ENCODE measurements at places on chromosomes 1 and 21.

GRCh38 chr1:234261545-234261944 is 111.7 kb upstream of the COA6 start:
- no peak for DNase-seq

DNA sequence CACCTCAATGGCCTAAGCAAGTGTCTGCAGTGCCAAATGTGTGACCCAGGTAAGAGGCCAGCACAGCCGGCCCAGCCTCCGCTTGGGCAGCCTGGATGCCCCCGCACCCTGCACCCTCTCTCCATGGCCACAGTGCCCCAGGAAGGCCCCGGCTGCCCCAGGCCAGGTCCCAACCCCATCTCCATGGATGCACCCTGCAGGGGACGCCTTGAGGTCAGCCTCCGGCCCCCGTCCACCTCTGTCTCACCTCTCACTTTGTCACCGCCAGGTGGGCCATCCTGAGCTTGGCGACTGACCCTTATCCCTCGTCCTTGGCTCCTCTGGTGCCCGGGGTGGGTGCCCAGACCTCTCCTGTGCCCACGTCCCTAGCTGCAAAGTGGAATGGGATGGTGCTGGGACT is 2.2 kb downstream of the TNFRSF14 start:
- DNase-seq, result no peak

DNA sequence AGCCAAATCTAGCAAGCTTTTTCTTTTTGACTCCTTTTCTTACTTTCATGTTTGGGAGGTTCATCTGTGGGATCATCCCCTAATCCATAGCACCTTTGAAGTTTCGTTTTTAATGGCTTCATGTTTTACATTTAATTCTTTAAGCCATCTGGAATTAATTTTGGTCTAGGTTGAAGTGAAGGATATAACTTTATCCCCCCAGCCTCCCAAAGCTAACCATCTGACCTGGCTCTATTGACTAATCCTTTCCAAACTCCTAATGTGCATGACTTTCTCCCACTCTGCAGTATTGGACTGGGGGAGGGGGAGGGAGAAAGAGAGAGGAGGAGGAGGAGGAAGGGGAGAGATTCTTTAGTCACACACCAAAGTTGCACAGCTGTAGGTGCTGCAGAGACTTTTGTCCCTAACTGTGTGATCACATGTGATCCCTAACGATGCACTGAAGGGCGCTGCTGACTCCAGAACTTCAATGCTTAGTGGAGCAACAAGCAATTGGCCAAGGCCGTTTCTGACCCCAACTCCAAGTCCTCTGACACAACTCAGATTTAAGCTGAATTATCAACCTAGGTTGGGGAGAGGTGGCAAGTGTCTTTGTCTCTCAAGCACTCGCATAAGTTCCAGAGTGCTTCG is 191.6 kb downstream of the HUNK start:
- no peak for DNase-seq

GRCh38 chr1:89298461-89298860 is 25.8 kb upstream of the GBP5 start:
- no peak for DNase-seq

- DNase-seq, result no peak
Observed at GRCh38 chr1:233151861-233152260, 143.7 kb downstream of the PCNX2 start.

GRCh38 chr1:154006136-154006535 is 15.6 kb downstream of the RPS27 start:
- DNase-seq, result no peak

GRCh38 chr1:153658400-153659174 is at the start of gene SNAPIN:
Gene SNAPIN (plus strand): TSS chr1:153658703. CDS start chr1:153658744, 41 bp downstream.
- peak; percentile 92 for DNase-seq

DNA sequence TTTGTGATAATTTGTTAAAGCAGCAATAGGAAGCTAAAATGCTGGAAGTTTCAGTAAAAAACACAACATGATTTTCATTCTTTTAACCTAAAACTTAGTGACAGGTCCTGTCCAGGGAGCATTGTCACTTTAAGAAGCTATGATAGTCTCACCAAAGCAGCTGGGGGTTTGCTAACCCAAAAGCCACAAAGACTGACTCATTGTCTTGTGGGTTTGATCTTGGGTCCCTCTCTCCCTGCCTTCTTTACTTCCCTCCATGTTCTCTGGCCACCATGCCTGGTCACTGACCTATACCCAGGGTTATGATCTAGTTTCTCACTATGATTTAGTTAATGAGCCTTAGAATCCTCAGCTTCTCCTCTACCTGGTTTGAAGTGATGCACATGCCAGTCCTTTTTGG is 213.5 kb upstream of the PTGFR start:
- DNase-seq, result no peak

DNA sequence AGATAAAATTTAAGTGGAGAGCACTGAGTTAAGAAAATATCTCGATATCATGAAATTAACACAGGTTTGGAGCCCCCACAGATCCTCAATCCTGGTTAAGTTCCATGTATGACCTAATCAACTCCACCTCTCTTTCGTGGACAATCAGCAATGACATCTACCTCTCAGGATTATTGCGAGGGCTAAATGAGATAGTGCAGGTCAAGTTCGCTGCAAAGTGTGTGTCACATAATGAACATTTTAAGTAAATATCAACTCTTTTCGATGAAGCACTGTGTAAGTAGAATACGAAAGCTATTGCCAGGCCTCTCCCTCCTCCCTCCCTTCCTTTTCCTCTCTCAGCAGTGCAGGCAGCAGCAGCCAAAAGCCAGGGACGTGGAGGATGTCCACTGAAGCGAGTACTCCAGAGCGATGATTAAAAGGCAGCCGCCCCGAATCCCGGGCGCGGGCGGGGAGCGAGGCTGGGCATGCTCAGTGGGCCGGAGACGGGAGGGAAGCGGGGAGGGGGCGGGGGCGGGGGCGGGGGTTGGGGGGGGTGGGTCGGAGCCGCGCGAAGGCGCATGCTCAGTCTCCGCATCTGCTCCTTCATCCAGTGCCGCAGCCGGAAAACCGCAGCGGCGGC is at the start of gene CAMSAP2:
TSS of gene CAMSAP2 (plus strand) at position 567 of the 622 bp plus-strand sequence. CDS start 935 bp downstream, outside the sequence.
- peak; percentile 25 for DNase-seq

- no peak for DNase-seq
Observed at GRCh38 chr1:115115521-115116161, 26.3 kb upstream of the TSPAN2 start.

- no peak for DNase-seq
Observed at GRCh38 chr1:29393451-29393826, 157.1 kb downstream of the PTPRU start.

DNA sequence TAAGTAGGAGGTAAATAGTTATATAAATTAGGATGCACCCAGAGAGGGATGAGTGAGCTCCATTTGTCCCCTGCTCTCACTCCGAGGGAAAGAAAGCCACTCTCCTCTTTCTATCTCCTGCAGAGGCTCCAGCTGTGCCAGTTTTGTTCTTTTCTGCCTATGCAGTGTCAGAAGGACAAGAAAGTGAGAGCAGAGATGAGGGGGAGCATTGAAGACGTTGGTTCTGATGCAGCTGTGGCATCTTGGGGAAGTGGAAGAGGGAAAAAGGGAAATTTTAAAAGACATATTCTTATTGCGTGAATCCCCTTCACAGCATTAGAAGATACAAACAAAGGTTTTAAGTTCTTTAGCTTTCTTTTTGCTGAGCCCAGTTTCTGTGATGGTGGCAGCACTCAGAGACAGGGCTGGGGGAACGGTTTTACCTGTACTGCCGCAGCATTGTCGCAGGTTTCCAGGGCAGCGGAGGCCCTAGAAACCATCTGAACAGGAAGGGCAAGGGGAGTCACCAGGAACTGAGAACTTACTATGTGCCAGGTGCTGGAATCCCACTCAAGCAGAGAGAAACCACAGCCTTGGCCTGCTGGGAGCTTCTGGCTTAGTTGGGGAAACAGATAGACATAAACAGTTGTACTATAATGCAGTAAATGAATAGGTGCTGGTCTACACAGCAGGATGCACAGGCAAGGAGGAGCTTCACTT is 44.9 kb upstream of the USP24 start:
- DNase-seq, result no peak

GRCh38 chr1:179586107-179586823 is 5.4 kb upstream of the TDRD5 start:
- no peak for DNase-seq

- DNase-seq, result peak; percentile 76
Observed at GRCh38 chr1:10398734-10399443, at the start of gene PGD. Gene PGD (plus strand): TSS chr1:10399064. CDS start chr1:10399118, 54 bp downstream.

DNA sequence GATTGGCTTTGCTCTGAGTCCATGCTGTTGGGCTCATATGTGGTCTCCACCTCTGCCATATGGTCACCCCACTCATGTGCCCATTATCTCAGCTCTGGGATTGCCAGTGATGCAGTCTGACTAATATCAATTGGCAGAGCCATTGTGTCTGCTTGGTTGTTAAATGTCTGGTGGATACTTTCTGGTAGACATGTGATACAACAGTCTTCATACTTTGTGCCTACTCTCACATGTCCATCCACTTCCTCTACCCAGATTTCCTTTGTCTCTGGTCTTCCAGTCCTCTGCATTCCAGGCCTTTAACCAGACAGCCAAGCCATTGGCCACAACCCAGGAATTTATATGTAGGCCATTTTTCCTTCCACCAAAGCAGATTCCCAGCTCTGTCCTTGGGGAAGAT is 30.8 kb upstream of the DIPK1A start:
- DNase-seq, result no peak

GRCh38 chr1:94351481-94351880 is 66.7 kb upstream of the ABCD3 start:
- no peak for DNase-seq

DNA sequence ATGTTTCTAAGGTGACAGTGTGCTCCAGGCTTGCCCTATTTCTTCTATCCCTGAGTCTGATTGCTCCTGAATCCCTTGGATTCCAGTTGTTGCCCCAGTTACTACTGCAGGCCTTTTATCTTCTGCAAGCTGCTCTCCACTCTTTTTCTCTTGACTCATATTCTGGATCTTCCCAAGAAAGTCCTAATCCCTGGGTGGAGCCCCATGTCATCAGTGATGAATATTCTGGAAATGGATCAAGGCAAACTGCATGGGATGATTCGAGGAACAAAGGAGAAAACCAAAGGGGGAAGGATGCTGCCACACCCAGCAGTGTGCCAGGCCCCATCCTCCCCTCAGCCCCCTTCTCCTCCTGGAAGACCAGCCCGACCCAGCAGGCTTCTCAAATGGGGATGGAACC is 63.3 kb upstream of the ATP2B4 start:
- DNase-seq, result no peak
